Naive B cell (primary cell): ENCODE measurements at places on chromosomes 16 and 17.

DNA sequence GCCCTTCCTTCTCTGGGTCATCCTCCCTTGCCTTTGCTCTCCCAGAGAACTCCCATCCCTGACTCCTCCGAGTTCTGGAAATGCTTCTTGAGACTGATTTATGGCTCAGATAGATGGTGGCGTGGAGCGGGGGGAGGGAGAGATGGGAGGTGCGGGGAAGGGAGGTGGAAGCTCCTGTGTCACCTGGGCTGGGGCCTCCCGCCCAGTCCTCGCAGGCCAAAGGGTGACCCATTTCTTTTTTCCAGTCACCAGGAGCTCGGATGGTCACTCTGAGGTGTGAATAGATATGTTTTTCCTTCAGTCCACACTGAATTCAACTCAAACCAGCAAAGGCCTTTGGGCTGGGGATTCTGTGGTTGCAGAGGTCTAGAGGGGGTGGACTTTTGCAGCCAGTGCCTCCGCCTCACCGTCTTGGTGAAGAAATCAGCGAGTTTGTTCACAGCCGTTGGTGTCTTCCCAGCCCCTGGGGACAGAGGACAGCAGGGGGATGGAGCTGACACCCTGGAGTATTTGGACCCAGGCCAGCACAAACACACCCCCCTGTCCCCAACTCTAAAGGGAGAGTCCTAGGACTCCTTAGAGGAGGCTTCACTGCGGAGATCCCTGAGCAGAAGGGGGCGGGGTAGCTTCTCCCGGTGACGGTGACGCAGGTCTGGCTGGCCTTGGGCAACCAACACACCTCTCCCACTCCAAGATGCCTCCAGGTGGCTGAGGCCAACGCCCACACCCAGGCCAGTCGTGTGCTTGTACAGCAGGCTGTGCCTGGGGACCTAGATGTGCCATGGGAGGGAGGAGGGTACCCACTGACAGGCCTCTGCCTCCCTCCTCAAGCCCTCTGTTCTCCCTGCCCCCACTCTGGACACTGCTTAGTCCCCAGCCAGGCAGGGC is 80.6 kb downstream of the AMFR start:
- H3K27ac ChIP-seq: no peak overlapping the region
- H3K4me3 ChIP-seq: no peak overlapping the region
- no peak for DNase-seq
- H3K27me3 ChIP-seq: peaks cover 17% of the 10 kb centered on the region
- H3K4me1 ChIP-seq: no peaks in the 10 kb centered on the region

GRCh38 chr17:7225711-7226331 is 6.1 kb downstream of the ACADVL start:
- no peak for DNase-seq
- no peak overlapping the region for H3K4me3 ChIP-seq
- H3K27ac ChIP-seq: no peak overlapping the region
- peaks cover 8% of the 10 kb centered on the region for H3K4me1 ChIP-seq

GRCh38 chr17:55735731-55736405 is 13.2 kb upstream of the TMEM100 start:
- peaks cover 9% of the 10 kb centered on the region for H3K4me1 ChIP-seq
- H3K27ac ChIP-seq: no peak overlapping the region
- no peak overlapping the region for H3K4me3 ChIP-seq
- peaks cover 15% of the 10 kb centered on the region for H3K27me3 ChIP-seq

DNA sequence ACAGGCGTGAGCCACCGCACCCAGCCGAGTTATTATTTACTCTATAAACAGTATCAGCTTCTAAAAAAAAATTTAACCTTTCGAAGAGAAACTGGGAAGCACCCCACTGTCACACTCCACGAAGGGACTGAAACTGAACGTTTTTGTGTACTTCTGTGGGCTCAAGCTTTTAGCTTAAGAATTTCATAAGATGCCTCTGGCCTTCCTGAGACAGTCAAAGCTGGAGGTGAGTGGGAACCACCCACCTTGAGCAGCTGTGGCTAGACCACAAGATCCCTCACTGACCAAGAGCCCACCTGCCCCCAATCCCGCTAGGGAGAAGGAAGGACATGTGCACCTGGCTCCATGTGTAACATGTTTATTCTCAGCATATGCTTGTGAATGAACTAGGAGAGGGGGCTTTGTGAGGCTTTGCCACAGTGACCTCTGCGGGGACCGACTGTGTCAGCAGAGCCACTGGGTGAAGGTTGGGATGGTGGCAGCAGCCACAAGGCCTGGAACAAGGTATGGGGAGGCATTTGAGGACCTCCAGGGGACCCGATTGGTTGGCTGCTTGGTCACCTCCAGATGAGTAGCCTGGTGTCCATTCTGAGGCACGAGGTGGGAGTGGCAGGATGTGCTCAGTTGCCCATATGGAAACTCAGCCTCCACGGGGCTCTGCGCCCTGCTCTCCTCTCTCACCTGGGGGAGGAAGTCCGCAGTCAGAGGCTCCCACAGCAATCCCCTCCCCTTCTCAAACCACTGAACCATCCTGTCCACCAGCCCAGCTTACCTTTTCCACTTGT is 4.8 kb downstream of the DPEP3 start:
- no peak overlapping the region for H3K27ac ChIP-seq
- no peaks in the 10 kb centered on the region for H3K27me3 ChIP-seq
- no peak overlapping the region for H3K4me3 ChIP-seq
- H3K4me1 ChIP-seq: no peaks in the 10 kb centered on the region

DNA sequence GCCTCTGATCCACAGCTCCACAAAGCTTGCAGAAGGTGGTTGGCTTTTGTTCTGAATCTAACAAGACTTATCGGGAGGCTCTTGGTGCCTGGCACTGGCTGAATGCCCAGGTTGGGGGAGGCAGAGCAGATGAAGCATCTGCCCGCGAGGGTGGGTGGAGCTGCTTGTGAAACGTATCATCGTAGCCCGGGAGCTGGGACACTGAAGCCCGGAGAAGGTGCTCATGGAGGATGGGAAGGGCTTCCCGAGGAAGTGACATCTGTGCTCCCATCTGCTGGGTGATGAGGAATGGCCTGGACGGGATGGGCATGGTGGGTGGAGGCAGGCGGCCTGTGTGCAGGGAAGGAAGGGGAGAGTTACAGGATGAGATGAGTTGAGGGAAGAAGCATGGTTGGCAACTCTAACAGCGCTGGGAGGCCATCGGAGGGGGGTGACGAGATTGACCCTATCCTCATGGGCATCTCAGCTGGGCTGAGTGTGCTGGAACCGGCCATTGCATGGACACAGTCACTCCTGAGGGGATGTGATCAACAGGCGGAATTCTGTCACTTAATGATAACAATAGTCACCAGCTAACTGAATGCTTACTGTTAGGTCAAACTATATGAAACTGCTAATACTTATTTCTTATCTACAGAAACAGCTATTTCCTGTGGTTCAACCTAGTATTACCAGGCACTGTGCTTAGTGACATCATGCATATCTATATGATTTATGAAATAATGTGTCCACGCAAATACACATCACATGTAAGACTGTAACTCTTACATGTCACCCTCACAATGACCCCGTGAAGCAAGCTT is 102.7 kb downstream of the ABCC6 start:
- H3K27me3 ChIP-seq: no peaks in the 10 kb centered on the region
- H3K4me1 ChIP-seq: no peaks in the 10 kb centered on the region
- peaks cover 51% of the 10 kb centered on the region for H3K36me3 ChIP-seq
- H3K4me3 ChIP-seq: no peak overlapping the region
- no peak for DNase-seq
- H3K27ac ChIP-seq: peak overlapping the region; percentile 88

DNA sequence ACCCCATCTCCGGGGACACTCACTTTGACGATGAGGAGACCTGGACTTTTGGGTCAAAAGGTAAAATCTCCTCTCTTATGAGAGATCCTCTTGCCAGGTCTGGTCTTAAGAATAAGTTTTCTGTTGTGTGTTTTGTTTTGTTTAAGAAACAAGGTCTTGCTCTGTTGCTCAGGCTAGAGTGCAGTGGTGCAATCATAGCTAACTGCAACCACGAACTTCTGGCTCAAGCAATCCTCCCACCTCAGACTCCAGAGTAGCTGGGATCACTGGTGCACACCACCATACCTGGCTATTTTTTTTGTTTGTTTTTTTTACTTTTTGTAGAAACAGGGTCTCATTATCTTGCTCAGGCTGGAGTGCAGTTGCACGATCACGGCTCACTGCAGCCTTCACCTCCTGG is 4.1 kb downstream of the MMP25 start:
- DNase-seq: no peak
- H3K27ac ChIP-seq: no peak overlapping the region
- peaks cover 34% of the 10 kb centered on the region for H3K27me3 ChIP-seq
- peaks cover 16% of the 10 kb centered on the region for H3K4me1 ChIP-seq

DNA sequence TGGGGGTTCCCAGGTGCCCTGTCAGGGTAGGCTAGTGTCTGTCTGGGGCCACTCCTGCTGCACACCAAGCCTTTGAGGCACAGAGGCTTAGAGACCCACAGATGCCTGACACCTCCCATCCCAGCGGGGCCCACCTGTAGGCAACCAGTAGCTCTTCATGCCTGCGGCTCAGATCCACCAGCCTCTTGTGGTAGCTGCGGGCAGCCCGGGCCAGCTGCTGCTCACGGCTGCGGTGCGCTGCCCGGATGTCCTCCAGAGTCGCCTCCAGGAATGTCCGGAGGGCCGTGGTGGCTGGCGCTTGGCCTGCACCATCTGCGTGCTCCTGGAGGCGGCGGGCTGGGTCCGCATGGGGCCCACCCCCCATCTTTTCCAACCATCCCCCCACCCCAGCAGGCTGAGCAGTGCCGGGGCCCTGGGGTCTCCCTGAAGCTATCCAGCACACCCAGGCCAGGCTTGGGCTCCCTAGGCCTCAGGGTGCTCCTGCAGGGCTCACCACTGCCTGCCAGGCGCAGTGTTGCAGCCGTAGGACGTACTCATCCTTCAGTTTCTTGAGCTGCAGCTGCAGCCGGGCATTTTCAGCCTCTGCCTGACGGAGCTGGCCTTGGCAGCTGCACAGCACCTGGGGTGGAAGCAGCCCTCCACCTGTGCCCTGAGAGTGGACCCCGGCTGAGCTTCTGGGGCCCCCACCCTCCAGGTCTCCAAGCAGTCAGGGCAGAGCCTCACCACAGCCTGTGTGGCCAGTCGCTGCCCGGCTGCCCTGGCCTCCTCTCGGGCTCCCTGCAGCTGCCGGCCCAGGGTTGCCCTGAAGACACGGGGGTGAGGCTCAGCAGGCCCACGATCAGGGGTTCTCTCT is 1.8 kb downstream of the CCDC78 start:
- H3K27ac ChIP-seq: peak overlapping the region; percentile 81
- H3K27me3 ChIP-seq: no peaks in the 10 kb centered on the region
- no peak for DNase-seq
- H3K4me3 ChIP-seq: no peak overlapping the region
- H3K4me1 ChIP-seq: peaks cover 8% of the 10 kb centered on the region
- H3K36me3 ChIP-seq: no peaks in the 10 kb centered on the region

DNA sequence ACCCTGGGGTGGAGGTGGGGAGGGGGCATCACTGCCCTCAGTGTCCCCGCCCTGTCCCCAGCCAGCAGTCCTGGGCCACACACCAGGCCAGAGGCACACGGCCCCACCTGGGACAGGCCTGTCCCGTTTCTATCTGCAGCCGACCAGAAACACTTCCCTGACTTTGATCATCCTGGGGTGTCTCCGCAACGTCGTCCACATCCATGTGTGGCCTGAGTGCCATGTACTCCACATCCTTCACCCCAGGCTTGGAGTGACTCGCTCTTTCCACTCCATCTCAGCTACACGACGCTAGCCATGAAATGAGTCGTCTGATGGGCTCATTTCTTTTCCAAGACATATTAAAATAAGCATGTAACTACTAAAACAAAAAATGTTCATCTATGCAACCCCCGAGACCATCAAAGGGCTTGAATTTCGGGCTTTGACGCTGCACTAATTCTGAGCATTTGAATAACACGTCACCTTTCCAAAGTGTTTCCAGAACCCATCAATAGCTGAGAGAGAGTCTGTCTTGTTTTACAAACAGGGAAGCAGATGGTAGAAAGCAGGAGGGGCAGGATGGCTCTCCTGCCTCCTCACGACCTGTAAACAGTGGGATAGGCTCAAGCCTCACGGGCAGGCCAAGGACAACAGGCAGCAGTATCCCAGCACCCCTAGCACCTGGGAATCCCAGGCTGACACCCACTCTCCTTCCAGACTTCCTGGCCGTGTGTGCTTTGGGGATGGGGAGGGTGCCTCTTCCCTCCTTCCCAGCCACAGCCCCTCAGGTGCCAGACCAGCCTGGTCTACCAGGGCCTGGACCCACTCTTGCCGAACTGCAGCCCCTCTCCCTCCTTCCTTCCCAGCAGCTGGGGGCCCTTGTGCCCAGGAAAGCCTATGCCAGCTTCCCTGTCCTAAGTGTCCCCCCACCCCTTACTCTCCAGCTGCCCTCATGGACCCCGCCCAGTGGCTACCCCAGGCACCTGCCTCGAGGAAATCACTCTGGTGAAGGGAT is 20.0 kb upstream of the RASD1 start:
- H3K36me3 ChIP-seq: peaks cover 5% of the 10 kb centered on the region
- no peak for DNase-seq
- no peak overlapping the region for H3K4me3 ChIP-seq
- H3K27ac ChIP-seq: peak overlapping the region; percentile 47
- no peaks in the 10 kb centered on the region for H3K27me3 ChIP-seq
